ENCODE measurements at places on chromosomes 4 and X. TPM values are rescaled to one million over a fixed set of nuclear protein-coding genes. Genes with fewer than 3 reads are reported as not detected.

DNA sequence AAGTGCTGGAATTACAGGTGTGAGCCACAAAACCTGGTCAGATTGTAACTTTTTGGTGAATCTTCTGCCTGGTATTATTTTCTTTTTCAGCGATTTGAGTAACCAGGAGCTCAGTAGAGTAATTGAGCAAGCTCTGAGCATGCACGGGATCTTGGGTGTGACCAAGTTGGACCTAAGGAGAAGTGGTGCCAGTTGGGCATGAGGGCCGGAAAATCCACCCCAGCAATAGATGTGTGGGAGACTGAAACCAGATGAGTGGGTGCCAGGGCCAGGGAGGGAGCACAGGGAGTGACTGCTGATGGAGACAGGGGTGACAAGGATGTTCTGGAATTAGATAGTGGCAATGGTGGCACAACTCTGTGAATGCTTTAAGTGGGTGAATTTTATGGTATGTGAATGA lies 3.7 kb upstream of the CCNQ start:
- no peak for DNase-seq

GRCh38 chr4:165439981-165440380 lies 61.2 kb downstream of the CPE start:
- DNase-seq, result no peak

DNA sequence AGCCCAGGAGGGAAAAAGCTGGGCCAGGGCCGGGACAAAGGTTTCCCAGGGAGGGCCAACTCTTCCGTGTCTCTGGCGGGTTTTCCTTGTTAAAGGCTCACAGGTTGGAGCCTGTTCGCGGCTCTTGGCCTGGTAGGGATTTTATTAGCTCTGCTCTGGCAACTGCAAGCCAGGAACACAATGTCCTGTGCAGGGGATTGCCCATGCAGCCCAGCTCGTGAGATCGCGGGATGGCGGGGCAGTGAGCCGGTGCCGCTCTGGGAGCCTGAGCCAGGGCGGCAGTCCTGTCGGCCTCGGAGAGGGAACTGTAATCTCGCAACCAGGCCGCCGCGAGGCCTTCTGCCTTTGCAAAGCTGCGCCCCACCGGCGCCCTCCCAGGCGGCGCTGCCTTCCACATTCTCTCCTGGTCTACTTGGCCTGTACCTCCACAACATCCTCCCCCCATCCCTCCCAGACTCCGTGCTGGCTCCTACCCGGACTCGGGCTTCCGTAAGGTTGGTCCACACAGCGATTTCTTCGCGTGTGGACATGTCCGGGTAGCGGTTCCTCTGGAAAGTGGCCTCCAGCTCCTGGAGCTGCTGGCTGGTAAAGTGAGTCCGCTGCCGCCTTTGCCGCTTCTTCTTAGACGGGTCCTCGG lies 2.1 kb downstream of the PITX2 start:
- peak; percentile 57 for DNase-seq

- DNase-seq, result peak; percentile 76
Observed at GRCh38 chrX:20067709-20068561, 48.8 kb downstream of the MAP7D2 start.

DNA sequence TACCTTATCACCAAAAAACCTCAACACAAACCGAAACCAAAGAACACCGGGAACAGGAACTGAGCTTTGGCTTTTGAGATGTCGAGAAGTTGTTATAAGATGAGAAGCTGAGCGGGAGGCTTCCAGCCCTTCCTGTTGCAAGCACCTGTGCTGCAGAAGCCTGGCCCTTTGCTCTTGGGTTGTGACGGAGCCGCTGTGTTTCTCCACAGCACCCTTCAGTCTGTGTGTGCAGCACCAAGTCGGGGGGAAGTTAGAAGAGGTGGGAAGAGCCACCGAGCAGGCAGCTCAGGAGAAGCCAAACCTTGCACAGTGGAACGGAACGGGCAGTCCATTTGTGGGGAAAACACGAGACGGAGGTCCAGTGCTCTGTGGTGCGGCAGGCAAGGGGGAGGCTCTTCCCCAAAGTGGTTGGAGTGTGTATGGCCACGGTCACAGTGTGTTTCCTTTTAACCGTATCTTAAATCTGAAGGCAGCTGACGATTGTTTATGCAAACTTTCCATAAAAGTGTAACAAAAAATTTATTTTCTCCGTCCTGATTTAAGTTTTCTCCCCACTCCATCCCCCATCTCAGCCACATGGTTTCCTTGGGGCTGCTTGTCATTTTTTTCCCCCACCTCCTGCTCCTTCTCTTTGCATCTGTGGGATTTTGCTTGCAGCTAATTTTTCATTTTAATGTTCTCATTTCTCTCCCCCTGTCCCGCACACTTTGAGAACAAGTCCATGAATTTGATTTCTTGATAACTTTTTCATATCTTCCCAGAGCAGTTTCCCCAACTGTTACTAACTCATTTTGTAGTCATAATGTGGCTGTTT lies 123.7 kb downstream of the STOX2 start:
- DNase-seq, result no peak

DNA sequence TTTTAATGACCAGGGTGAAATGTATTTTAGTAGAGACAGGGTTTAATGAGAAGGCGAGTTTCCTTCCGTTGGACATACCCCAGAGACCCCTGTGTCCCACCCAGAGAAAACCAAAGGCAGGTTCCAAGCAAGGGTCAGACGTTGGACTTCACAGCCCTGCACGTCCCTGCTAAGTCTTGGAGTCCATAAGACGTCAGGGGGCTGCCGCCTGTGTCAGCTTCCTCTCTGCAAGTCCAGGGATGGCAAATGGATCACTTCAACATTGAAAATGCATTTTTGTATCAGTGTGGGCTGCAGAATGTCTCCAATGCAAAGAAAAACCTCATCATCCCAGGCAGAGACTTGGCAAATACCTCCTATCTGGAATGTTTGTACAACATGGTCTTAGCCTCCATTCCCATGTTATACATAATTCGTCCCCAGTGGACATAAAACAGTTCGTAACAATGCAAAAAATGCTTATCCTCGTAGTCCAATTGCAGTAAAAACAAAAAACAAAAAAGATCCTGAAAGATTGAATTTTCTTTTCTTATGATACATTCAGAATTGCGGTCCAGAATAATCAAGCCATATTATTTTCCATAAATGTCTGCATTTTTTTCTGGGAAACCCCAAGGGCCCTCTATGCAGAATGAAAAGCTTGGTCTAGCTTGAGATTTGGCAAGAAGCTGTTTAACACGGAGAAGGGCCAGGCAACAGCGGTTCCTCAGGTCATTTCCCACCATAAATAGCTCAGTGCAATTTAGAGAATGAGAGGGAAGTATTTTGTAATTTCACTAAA lies 190.9 kb downstream of the SHOX start:
- peak; percentile 89 for DNase-seq

GRCh38 chr4:13399257-13399656 lies 84.9 kb downstream of the RAB28 start:
- DNase-seq, result no peak

DNA sequence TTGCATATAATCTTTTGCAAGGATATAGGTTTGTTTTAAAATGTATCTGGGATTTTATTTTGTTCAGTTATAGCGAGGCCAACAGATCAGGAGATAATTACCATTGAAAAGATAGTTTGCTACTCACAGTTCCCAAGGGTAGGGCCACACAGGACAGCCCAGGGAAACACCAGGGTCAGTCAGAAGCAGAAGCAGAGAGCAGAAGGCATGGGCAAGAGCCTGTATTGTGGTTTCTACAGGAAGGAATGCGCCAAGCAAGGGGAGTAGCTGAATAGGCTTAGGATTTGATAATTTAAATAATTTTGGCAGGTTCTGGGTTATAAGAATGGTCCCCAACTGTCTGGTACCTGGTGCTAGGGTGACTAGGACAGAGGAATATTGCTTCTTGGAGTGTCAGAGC lies 61.6 kb downstream of the SYNPO2 start:
- DNase-seq, result no peak

GRCh38 chrX:23726191-23726590 lies 16.9 kb downstream of the ACOT9 start:
- DNase-seq, result no peak

GRCh38 chr4:8599657-8600056 lies 7.1 kb downstream of the CPZ start:
- peak; percentile 27 for DNase-seq

HAUS3 gene
- total RNA-seq, result 12.0 TPM

EGF gene
- total RNA-seq, result 9.4 TPM

FGG gene
- 0.44 TPM for total RNA-seq

AMBN gene
- not detected for total RNA-seq

FREM3 gene
- 0.13 TPM for total RNA-seq

NRK gene
- 157 TPM for total RNA-seq

RASL11B gene
- total RNA-seq, result 7.5 TPM

Measured in muscle of leg (tissue), 16 donors.